ENCODE measurements at places on chromosomes 7 and 10. TPM values are rescaled to one million over a fixed set of nuclear protein-coding genes. Genes with fewer than 3 reads are reported as not detected.

The CELF2 gene
- 1.7 TPM for polyA plus RNA-seq

The SORCS3 gene
- polyA plus RNA-seq, result 0.52 TPM

The SPDYE9 gene
- not detected for polyA plus RNA-seq

The RELN gene
- polyA plus RNA-seq, result 0.95 TPM

The COL17A1 gene
- 0.58 TPM for polyA plus RNA-seq

The SHTN1 gene
- 14.0 TPM for polyA plus RNA-seq

The RPEL1 gene
- polyA plus RNA-seq, result not detected

The DDC gene
- 257 TPM for polyA plus RNA-seq

The STK32C gene
- polyA plus RNA-seq, result 11.6 TPM

The ATAD1 gene
- 22.0 TPM for polyA plus RNA-seq

The DNAJB6 gene
- polyA plus RNA-seq, result 86.8 TPM

The AKR1B15 gene
- polyA plus RNA-seq, result not detected

The HHEX gene
- polyA plus RNA-seq, result 3.1 TPM

The GDF10 gene
- not detected for polyA plus RNA-seq

The HMX3 gene
- not detected for polyA plus RNA-seq

The ALOX5 gene
- 2.5 TPM for polyA plus RNA-seq

The TMEM72 gene
- 127 TPM for polyA plus RNA-seq

The TDRD1 gene
- polyA plus RNA-seq, result not detected

The SYT15 gene
- 2.1 TPM for polyA plus RNA-seq

The HNRNPF gene
- polyA plus RNA-seq, result 74.0 TPM

The OPN4 gene
- not detected for polyA plus RNA-seq

The SLC13A4 gene
- not detected for polyA plus RNA-seq

The NUP205 gene
- 20.5 TPM for polyA plus RNA-seq

The BLOC1S2 gene
- polyA plus RNA-seq, result 56.3 TPM

The LIPN gene
- not detected for polyA plus RNA-seq

The RAPGEF5 gene
- polyA plus RNA-seq, result 3.9 TPM

The OR2A42 gene
- 0.13 TPM for polyA plus RNA-seq

The PDZD7 gene
- polyA plus RNA-seq, result 1.9 TPM

The RTKN2 gene
- 0.24 TPM for polyA plus RNA-seq
